CD4-positive, alpha-beta T cell (primary cell): ENCODE measurements at places on chromosomes 4 and X.

GRCh38 chr4:121728066-121728465 is 31.3 kb upstream of the ANXA5 start:
- no peak for DNase-seq

GRCh38 chrX:6778544-6779503 is 243.9 kb upstream of the VCX3A start:
- DNase-seq: no peak

DNA sequence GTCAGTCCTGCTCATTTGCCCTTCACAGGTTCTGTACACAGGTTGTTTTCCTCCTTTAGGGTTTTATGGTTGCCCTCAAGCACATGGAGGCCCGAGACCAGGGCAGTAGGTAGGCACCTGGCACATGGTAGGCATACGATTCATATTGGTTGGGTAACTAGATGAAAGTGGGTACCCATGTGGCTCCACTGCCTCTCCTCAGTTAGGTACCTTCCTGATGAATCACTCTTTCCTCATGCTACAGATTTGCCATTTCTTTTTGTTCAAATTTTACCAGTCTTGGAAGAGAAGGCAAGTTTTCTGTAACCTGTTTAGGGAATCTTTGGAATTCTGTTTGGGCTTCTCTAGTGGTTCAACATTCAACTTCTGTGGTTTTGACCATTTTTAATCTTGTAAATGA is 121.3 kb downstream of the FHIP1A start:
- DNase-seq: no peak

- DNase-seq: no peak
Observed at GRCh38 chr4:4281787-4282186, 8.2 kb downstream of the LYAR start.

- no peak for DNase-seq
Observed at GRCh38 chrX:137033774-137034507, at the start of gene GPR101. TSS of gene GPR101 (minus strand) at chrX:137033995. CDS start at chrX:137031674, 2,321 bp downstream.
